ENCODE measurements at places on chromosomes 3 and 15. TPM values are rescaled to one million over a fixed set of nuclear protein-coding genes. Genes with fewer than 3 reads are reported as not detected.

The SLC28A1 gene
- total RNA-seq = not detected

The CADM2 gene
- 0.15 TPM for total RNA-seq

The ZBBX gene
- not detected for total RNA-seq

The GOLGA8M gene
- not detected for total RNA-seq

The WDR93 gene
- 0.15 TPM for total RNA-seq

The SLC22A13 gene
- not detected for total RNA-seq

The ZCWPW2 gene
- 0.74 TPM for total RNA-seq

The UNC13C gene
- total RNA-seq = not detected

The ETV5 gene
- total RNA-seq = 18.2 TPM

The LRRC31 gene
- total RNA-seq = not detected

The ZBTB20 gene
- 4.9 TPM for total RNA-seq

The CCDC54 gene
- total RNA-seq = not detected

The FAH gene
- 32.6 TPM for total RNA-seq

The XCR1 gene
- total RNA-seq = not detected
